ENCODE measurements at places on chromosomes 12 and 14. TPM values are rescaled to one million over a fixed set of nuclear protein-coding genes. Genes with fewer than 3 reads are reported as not detected.

Gene KRT6A
- total RNA-seq, result not detected

Gene ADCY4
- total RNA-seq, result 1.5 TPM

Gene CLEC6A
- total RNA-seq, result not detected

Gene PLEK2
- total RNA-seq, result 1.2 TPM

Gene C12orf50
- total RNA-seq, result not detected

- no peaks in the 10 kb centered on the region for H3K27me3 ChIP-seq
- no peaks in the 10 kb centered on the region for H3K4me1 ChIP-seq
- DNase-seq, result no peak
- H3K4me3 ChIP-seq, result no peak overlapping the region
- no peaks in the 10 kb centered on the region for H3K36me3 ChIP-seq
- H3K27ac ChIP-seq, result no peak overlapping the region
Observed at GRCh38 chr12:87157791-87158190, 871.4 kb downstream of the C12orf50 start.

DNA sequence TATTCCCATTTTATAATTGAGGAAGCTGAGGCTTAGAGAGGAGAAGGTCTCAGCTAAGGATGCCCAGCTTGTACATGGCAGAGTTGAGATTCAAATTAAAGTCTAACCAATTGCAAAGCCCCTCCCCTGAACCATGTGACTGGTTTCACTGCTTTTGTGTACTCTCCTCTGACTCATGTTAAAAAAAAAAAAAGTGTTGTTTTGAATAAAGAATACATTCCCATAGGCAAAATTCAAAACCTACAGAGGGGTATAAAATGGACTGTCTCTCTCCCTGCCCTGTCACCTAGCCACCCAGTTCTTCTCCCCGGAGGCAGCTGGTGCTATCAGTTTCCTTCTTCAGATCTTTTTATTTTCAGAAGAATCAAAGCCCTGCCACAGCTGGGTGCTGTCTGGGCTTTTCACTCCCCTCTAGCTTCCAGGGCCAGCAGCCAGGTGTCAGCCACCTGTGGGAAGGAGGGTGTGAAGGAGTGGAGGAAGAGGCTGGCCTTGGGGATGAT is 5.4 kb downstream of the PSMD9 start:
- no peak overlapping the region for H3K4me3 ChIP-seq
- H3K4me1 ChIP-seq, result peaks cover 19% of the 10 kb centered on the region
- H3K27me3 ChIP-seq, result no peaks in the 10 kb centered on the region
- DNase-seq, result no peak

DNA sequence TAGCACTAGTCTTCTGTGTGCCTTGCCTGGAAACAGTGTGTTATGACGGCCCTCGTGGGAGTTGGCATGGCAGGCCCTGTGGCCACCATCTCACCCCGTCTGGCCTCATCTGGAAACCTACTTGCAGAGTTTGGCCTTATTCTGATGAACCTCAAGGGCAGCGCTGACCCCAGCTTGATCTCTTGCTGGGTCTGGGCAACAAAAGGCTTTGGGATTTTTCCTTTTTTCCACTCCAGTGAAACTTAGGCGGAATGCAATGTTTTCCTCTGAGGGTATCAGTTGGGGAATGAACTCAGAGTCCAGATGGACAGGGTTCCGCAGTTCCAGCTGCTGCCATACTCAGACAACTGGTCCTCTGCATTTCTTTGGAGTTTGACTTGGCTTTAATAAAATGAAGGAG is 15.9 kb downstream of the CACNA1C start:
- H3K4me1 ChIP-seq, result peaks cover 11% of the 10 kb centered on the region
- no peaks in the 10 kb centered on the region for H3K27me3 ChIP-seq
- no peak overlapping the region for H3K27ac ChIP-seq
- H3K4me3 ChIP-seq, result no peak overlapping the region

DNA sequence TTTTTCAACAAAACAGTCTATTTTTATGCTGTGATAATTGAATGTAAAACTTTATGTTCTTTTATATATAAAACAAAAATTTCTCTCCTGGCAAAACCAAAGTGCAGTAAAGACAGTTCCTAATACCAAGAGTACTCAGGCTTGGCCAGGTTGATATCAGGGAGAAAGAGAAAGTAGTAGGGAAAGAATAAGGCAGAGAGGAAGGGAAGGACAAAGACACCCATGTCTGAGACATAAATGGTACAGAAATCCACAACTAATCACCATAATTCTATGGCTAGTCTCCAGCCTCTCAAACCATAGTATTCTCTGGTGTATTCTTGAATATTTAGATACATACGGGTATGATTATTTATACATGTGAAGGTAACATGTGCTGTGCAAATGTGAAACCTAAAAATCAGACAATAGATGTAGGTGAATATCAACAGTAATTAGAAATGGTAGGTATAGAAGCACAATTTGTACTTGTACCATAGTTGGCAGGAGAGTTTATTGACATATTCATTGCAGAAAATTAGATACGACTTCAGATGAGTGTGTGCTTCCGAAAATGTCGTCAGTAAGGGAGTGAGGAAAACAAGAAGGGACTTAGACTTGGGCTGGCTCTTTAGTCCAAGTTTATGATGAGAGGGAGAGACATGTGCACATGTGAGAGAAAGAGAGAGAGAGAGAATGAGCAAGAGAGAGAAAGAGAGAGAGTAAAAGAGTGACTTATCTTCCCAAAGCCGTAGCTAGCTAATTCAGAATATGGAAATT is 230.8 kb upstream of the NPAS3 start:
- H3K36me3 ChIP-seq, result no peaks in the 10 kb centered on the region
- H3K4me3 ChIP-seq, result no peak overlapping the region
- no peak overlapping the region for H3K27ac ChIP-seq
- DNase-seq, result no peak

GRCh38 chr12:122395319-122395718 is 27.1 kb downstream of the CLIP1 start:
- no peaks in the 10 kb centered on the region for H3K27me3 ChIP-seq
- peaks cover 26% of the 10 kb centered on the region for H3K4me1 ChIP-seq
- no peaks in the 10 kb centered on the region for H3K36me3 ChIP-seq
- no peak overlapping the region for H3K27ac ChIP-seq
- no peak overlapping the region for H3K4me3 ChIP-seq

Measured in CD8-positive, alpha-beta memory T cell (primary cell).